ENCODE measurements at places on chromosomes 1 and 21.

GRCh38 chr1:99469550-99469971, 176.4 kb upstream of the PALMD start:
- no peak for DNase-seq

- peak; percentile 27 for DNase-seq
Measured at GRCh38 chr1:153277852-153278251, 18.4 kb downstream of the LORICRIN start.

GRCh38 chr21:30233228-30234020, 17.5 kb upstream of the CLDN8 start:
- no peak for DNase-seq

- DNase-seq = no peak
Measured at GRCh38 chr1:18511149-18511873, 30.6 kb downstream of the KLHDC7A start.

- no peak for DNase-seq
Measured at GRCh38 chr1:13784971-13785370, 85.0 kb downstream of the PRDM2 start.

GRCh38 chr1:14842891-14843290, 244.4 kb downstream of the KAZN start:
- DNase-seq = no peak

GRCh38 chr1:46288485-46289133, 14.8 kb downstream of the LRRC41 start:
- no peak for DNase-seq

All from stimulated activated CD4-positive, alpha-beta T cell treated with anti-CD3 and anti-CD28 coated beads, Interleukin-1b, Interleukin-23, amount 100 ng/mL, for 4 hours (primary cell).